Stomach (tissue), 19 donors: ENCODE measurements at places on chromosomes 16 and 17. TPM values are rescaled to one million over a fixed set of nuclear protein-coding genes. Genes with fewer than 3 reads are reported as not detected.

DNA sequence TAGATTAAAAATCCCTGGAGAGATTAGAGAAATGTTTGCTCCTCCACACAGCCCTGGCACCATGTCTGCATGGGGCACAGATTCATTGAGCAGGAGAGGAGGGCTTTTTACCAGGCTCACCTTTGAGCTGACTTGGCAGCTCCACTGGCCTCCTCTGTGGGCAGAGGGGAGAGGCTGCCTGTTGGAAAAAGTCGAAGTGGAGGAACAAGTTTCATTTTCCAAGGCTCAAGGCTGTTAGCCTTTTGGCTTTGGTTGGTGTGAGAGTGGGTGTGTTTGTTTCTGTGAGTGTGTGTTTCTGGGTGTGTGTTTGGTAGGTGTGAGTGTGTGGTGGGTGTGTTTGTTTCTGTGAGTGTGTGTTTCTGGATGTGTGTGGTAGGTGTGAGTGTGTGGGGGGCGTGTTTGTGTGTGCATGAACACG is 5.6 kb downstream of the TMEM238L start:
- DNase-seq: peak; percentile 90

DNA sequence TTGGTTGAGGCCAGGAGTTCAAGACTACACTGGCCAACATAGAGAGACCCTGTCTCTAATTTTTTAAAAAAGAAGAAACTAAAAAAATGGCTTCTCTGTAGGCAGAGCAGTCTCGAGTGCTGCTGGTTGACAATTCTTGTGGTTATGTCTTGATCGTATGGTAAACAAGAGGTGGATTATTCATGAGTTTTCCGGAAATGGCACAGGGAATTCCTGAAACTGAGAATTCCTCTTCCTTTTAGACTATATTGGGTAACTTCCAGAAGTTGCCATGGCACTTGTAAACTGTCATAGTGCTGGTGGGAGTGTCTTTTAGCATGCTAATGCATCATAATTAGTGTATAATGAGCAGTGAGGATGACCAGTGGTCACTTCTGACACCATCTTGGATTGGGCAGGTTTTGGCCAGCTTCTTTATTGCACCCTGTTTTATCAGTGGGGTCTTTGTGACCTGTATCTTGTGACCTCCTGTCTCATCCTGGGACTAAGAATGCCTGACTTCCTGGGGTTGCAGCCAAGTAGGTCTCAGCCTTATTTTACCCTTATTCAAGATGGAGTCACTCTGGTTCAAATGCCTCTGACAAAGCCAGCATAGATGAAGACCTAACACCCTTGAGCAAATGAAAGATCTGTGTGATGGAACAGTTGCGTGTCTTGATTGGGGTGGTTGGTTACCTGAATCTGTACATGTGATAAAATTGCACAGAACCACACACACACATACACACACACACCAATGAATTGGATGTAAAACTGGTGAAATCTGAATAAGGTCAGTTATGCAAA is 30.2 kb downstream of the BMERB1 start:
- no peak for DNase-seq

- DNase-seq: no peak
Measured at GRCh38 chr16:64545768-64546167, 576.1 kb downstream of the CDH11 start.

Gene CSH1
- total RNA-seq: not detected

- no peak for DNase-seq
Measured at GRCh38 chr17:17345686-17346427, 42.7 kb downstream of the NT5M start.

Gene HOXB8
- total RNA-seq: 1.5 TPM

DNA sequence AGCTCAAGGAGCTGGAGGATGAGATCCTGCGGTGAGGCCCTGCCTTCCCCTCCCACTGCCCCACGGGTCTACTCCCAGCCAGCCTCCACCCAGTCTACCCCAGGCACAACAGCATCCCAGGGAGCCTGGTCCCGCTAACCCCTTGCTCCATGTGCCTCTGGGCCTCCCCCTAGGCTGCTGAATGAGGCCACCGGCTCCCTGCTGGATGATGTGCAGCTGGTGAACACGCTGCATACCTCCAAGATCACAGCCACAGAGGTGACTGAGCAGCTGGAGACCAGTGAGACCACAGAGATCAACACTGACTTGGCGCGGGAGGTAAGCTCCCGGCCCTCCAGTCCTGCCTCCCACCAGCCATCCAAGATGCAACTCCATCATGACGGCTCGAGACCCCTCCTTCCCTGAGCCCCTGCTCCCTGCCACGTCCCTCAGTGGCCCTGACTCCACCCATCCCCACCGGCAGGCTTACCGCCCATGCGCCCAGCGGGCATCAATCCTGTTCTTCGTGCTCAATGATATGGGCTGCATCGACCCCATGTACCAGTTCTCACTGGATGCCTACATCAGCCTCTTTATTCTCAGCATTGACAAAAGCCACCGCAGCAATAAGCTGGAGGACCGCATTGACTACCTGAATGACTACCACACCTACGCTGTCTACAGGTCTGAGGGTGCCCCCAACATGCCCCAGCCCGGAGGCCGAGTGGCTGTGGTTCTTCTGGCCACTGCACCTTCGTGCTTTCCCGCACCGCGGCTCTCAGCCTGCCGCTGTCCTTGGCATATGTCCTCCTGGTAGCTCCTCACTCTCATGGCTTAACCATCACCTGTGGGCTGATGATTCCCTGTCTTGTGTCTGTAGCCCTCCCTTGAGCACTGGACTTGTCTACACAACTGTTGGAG is 15.0 kb upstream of the KDM6B start:
- DNase-seq: no peak

Gene ABCC12
- total RNA-seq: not detected

Gene TMC5
- 92.7 TPM for total RNA-seq

DNA sequence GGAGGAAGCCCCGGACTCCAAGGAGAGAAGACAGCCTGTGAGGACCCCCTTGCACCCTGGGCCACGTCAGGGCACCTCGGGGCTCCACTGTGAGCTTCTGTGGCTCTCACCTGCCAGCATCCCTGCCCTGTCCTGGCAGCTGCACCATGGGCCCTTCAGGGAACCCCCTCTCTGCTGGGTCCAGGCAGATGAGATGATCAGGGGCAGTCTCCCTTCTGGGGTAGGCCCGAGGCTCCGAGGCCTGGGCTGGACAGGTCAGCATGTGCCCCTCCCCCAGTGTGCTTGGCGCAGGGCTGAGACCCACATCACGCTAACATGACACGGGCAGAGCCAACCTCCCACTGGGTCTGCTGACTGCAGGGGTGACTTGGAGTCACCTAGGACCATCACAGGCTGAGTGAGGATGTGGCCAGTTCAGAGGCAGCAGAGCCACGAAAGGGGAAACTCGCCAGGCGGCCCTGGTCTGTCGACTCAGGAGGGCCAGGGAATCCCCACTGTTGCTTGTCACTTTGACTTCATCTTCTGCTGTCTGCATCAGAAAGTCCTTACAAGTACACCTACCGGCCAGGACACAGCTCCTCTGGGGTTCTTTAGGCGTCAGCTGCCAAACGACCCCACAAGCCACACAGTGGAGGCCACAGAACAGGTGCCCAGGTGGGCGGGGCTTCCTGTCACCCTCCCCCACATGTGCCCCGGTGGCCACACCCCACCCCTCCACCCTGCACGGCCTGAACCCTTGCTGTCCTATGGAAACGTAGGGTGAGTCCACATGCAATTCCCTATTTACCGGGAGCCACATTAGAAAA is 2.2 kb downstream of the GALNS start:
- peak; percentile 29 for DNase-seq

Gene FOXC2
- total RNA-seq: not detected

- peak; percentile 73 for DNase-seq
Measured at GRCh38 chr16:1105888-1106620, 10.0 kb upstream of the C1QTNF8 start.
